ENCODE measurements at places on chromosomes 11 and 22. TPM values are rescaled to one million over a fixed set of nuclear protein-coding genes. Genes with fewer than 3 reads are reported as not detected.
A peak's percentile ranks its signal among the peaks of the same experiment; 100 is the strongest.

DNA sequence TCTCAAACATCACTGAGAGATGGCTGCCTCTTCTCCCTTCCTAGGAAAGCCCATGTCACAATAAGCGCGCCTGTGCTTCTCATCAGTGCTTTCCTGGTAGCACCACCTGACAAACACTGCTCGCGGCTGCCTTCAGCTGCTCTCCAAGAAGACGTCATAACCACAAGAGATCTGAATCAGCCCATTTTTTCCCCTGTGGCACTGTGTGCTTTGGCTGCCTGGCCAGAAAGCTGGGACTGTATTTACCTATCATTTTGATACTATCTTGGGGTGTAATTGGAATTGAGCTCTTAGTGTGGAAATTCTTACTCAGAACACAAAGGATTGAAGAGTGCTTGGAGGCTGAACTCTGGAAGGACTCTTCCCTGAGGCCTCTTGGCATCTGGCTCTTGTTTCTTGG is 50.3 kb upstream of the EHF start:
- DNase-seq: peak; percentile 73

DNA sequence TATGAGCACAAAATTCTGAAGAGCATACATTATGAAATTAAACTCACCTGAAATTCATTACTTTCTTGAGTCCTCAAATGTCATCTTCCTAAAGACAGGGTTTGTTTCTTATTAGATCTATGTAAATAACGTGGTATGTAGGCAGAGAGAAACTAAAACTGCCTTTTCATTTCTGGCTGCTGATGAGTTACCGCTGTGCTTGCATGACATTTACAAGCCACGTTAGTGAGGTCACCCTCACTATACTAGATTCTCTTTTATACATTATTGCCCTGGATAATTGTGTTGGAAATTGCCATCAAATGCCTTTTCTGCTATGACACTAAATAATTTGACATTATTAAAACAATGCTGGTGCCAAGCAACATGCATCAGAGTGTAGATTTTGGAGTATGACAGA is 748.3 kb upstream of the ANO3 start:
- no peak for DNase-seq

Gene GLYATL1B
- not detected for total RNA-seq

Gene AHNAK
- 305 TPM for total RNA-seq

Gene OR51B5
- not detected for total RNA-seq

- no peak for DNase-seq
These were observed 98.2 kb downstream of the MYO18B start for GRCh38 chr22:25840167-25840566.

DNA sequence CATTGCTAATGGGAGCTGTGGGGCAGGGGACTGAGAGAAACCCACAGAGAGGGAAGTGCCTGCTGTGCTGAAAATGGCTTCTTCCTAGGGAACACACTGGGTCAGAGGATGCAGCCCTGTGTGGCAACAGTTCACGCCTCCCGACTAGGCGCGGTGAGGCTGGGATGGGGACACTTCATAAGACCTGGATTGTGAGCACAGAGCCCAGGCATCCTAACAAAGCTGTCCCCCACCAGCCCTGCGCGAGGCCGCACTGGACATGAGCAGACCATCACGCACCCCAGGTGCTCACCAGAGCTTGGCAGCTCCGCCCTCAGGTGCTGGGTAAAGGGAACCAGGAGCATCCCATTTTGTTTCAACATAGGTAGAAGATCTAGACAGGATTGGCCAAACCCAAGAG is 1.8 kb upstream of the KRTAP5-4 start:
- DNase-seq: no peak

- DNase-seq: no peak
These were observed 708.0 kb upstream of the ARHGAP42 start for GRCh38 chr11:99979042-99979441.

Gene IGF2
- total RNA-seq: 209 TPM

Gene ZNF215
- 2.1 TPM for total RNA-seq

DNA sequence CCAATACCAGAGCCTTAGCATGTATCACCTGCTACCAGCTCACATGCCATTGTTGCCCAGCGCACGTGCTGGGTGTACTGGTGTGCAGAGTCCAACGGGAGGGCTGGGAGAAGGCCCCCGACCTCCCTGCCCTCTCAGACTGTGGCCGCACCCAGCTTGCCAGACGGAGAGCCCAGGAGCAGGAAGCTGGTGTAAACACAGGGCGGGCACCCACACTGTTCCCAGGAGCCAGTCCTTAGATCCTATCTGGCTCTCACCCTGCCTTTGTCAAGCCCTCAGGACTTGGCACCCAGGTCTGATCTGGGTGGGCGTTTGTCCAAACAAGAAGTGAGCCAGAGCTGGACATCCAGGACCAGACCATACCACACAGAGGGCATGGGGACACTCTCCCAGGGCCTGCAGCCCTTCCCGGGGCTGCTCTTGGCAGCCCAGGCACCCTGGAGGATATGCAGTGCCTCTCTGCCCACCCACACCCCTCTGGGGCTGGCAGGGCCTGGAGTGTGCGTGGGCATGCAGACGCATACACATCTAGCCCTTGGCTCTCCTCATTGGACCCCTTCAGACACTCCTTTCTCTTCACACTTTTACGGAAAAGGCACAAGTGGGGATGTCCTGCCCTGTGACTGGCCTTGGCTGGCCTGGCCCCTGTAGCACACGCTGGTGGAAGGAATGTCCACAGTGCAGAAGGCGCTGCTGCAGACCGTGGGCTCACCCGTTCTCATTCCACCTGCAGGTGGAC is 19.9 kb upstream of the CLDN5 start:
- no peak for DNase-seq

Data from astrocyte (in vitro differentiated cells and primary cell).